ENCODE measurements at places on chromosomes 5 and 9. TPM values are rescaled to one million over a fixed set of nuclear protein-coding genes. Genes with fewer than 3 reads are reported as not detected.
A peak's percentile ranks its signal among the peaks of the same experiment; 100 is the strongest.

Gene IL3
- total RNA-seq: 6.2 TPM

DNA sequence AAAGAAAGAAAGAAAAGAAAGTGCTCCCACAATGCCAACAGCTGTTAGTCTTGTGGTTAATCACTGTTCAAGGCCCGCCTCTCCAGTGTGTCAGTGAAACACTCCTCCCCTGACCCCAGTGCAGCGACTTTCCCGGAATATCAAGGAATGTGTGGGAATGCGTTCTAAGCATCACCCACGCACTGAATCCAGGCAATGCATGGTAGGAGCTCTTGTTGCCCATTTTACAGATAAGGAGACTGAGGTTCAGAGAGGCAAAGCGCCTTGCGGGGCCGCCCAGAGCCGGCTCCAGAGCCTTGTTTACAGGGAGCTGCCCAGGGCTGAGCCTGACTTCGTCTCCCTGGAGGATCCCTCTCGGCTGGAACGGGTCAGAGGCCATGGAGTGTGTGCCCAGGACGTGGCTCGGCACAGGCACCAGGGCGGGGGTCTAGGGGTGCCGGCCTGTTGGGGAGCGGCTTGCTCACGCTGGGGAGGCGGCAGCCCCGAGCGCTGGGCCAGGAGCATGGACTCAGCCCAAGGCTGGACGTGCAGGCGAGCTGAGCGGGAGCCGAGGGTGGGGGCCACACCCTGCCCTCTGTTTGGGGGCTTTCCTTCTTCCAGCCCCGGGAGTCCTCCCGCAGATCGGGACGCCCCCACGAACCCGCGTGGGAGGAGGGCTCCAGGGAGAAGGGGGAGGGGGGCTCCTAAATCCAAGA, 823 bp downstream of the ST6GALNAC6 start:
- peak; percentile 34 for DNase-seq

DNA sequence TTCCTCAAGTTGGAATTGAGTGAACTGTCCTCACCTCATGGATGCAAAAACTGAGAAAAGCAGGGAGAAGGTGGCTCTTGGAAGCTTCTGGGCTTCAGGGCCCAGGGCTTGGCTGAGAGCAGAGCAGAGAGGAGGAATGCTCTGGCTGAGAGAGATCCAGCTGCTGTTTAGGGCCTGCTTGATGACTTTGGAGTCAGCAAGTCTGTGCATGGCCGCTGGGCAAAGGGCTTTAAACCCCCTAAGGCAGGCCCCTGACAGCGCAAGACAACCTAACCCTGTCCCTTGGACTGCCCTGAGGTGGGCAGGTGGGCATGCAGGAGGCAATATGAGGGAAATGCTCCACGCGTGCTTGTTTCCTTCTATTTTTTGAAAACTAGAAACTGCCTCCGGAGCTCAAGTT, 8.6 kb downstream of the STC2 start:
- no peak for DNase-seq

DNA sequence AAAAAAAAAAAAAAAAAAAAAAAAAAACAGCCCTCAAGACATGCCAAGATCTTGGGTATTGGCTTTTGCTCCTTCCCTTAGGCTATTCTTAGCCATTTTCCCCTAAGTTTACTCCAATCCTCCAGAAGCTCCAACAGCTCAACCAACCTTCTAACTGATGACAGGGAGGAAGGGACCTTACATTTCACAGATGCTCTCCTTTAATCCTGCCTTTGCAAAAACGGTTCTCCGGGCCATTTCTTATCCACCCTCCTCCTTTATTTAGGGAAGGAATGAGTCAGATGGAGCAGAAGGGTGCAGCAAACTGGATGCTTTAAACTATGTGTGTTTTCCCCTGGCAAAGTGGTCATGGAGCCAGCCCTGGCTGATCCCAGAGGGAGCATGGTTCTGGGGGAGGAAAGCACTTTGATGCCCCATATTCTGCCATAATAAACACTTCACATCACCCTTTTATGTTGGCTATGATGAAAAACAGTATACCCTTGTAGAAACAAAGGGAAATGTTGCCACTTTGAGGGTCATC, 369.4 kb upstream of the DMAC1 start:
- DNase-seq: no peak

DNA sequence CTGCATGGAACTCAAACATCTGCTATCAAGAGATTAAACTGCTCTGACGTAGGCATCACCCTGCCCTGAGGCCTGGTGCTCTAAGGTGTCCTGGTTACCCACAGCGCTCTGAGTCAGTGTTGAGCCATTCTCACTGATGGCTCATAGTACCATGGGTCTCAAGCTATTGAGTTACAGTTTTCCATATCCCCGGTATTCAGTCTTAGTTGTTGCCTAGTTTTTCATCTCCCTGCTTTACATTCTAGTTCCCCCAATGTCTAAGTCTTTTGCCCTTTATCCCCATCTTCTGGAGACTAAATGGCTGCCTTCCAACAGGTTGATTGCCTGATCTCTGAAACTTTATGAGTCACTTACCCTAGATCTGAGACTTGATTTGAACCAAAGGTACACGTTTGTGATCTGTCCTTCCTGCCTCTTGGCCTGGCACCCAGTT, 161.2 kb upstream of the PTGER4 start:
- DNase-seq: no peak

All from activated T-cell treated with anti-CD3 and anti-CD28 coated beads, Interleukin-2, amount 50 U/mL, for 72 hours (primary cell).